Melanocyte of skin (primary cell): ENCODE measurements at places on chromosomes 3 and 15. TPM values are rescaled to one million over a fixed set of nuclear protein-coding genes. Genes with fewer than 3 reads are reported as not detected.

Gene GPR62
- under 0.01 TPM in 1 of 2 replicates, not detected in the other for total RNA-seq

Gene USP50
- not detected in 2 replicates for total RNA-seq

Gene C2CD4B
- total RNA-seq: not detected in 2 replicates

Gene RPUSD3
- 29.9 and 41.8 TPM in 2 replicates for total RNA-seq

Gene CTXND1
- 6.0 and 15.7 TPM in 2 replicates for total RNA-seq

Gene RBMS3
- total RNA-seq: 11.0 and 17.6 TPM in 2 replicates

Gene TMCC1
- 11.4 and 14.2 TPM in 2 replicates for total RNA-seq

Gene PEX5L
- total RNA-seq: under 0.01 and 1.00 TPM in 2 replicates

Gene ANKRD63
- total RNA-seq: not detected in 2 replicates

Gene ITIH3
- 4.0 TPM in 1 of 2 replicates, not detected in the other for total RNA-seq

Gene GPR160
- 0.46 and 1.00 TPM in 2 replicates for total RNA-seq

Gene ACKR4
- total RNA-seq: 1.1 and 1.7 TPM in 2 replicates

Gene VEPH1
- 44.3 and 259 TPM in 2 replicates for total RNA-seq

Gene TEX55
- total RNA-seq: not detected in 2 replicates

Gene LRRIQ4
- total RNA-seq: under 0.01 TPM in 1 of 2 replicates, not detected in the other

Gene EFHB
- total RNA-seq: 0.67 TPM in 1 of 2 replicates, not detected in the other

Gene FETUB
- not detected in 2 replicates for total RNA-seq

Gene TGM4
- total RNA-seq: not detected in 2 replicates

Gene AGBL1
- total RNA-seq: 0.69 and 0.73 TPM in 2 replicates

Gene MORC1
- under 0.01 TPM in 2 replicates for total RNA-seq

Gene COL6A6
- not detected in 2 replicates for total RNA-seq

Gene GNB4
- 114 and 144 TPM in 2 replicates for total RNA-seq

Gene TMA7
- total RNA-seq: 130 and 190 TPM in 2 replicates

Gene PLOD2
- total RNA-seq: 29.0 and 39.3 TPM in 2 replicates

Gene TMEM40
- not detected in 2 replicates for total RNA-seq
